ENCODE measurements at places on chromosomes 7 and 10. TPM values are rescaled to one million over a fixed set of nuclear protein-coding genes. Genes with fewer than 3 reads are reported as not detected.

Gene GNAI1
- 5.5 TPM for polyA plus RNA-seq

DNA sequence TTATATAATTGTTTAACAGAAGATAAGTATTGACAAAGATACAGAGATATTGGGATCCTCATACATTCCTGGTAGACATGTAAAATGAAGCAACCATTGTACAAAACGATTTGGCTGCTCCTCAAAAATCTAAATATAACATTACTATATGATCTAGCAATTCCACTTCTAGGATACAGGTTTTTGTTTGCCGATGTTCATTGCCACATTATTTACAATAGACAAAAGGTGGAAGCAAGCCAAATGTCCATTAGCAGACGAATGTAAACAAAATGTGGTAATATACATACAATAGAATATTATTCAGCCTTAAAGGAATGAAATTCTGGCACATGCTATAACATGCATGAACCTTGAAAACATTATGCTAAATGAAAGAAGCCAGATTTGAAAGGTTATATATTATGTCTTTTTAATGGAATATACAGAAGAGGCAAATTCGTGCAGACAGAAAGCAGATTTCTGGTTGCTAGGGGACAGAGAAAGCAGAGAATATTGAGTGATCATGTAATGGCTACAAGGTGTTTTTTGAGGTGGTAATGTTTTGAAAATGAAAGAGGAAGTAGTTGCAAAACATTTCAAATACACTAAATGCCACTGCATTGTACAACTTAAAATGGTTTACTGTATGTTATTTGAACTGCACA is 44.9 kb downstream of the POLR1F start:
- peaks cover 5% of the 10 kb centered on the region for H3K4me1 ChIP-seq
- no peaks in the 10 kb centered on the region for H3K36me3 ChIP-seq
- no peak overlapping the region for H3K27ac ChIP-seq
- DNase-seq: no peak

- no peaks in the 10 kb centered on the region for H3K27me3 ChIP-seq
- no peak overlapping the region for H3K4me3 ChIP-seq
- no peaks in the 10 kb centered on the region for H3K4me1 ChIP-seq
- DNase-seq: no peak
- no peak overlapping the region for H3K27ac ChIP-seq
- no peaks in the 10 kb centered on the region for H3K36me3 ChIP-seq
Measured at GRCh38 chr10:32189400-32190084, 133.3 kb upstream of the KIF5B start.

DNA sequence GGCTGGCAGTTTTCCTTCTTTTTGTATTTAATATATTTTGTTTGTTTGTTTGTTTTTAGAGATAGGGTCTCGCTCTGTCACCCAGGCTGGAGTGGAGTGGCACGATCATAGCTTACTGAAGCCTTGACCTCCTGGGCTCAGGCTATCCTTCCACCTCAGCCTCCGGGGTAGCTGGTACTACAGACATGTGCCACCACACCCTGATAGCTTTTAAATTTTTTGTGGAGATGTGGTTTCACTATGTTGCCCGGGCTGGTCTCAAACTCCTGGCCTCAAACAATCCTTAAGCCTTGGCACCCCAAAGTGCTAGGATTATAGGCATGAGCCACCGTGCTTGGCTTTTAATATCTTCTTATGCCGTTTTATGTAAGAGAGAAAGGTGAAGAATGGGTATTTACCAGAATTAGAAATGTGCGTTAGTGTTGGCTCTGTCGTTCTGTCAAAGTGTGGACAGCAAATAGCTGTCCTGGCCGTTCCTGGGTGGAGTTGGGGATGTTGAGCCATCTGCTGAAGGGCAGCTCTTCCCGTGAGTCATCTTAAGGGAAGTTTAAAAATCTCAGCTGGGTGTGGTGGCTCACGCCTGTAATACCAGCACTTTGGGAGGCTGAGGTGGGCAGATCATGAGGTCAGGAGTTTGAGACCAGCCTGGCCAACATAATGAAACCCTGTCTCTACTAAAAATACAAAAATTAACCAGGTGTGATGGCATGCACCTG is 14.8 kb downstream of the OGDH start:
- H3K4me3 ChIP-seq: peak overlapping the region; percentile 6
- H3K27me3 ChIP-seq: no peaks in the 10 kb centered on the region
- peaks cover 72% of the 10 kb centered on the region for H3K4me1 ChIP-seq
- peak overlapping the region; percentile 90 for H3K27ac ChIP-seq

DNA sequence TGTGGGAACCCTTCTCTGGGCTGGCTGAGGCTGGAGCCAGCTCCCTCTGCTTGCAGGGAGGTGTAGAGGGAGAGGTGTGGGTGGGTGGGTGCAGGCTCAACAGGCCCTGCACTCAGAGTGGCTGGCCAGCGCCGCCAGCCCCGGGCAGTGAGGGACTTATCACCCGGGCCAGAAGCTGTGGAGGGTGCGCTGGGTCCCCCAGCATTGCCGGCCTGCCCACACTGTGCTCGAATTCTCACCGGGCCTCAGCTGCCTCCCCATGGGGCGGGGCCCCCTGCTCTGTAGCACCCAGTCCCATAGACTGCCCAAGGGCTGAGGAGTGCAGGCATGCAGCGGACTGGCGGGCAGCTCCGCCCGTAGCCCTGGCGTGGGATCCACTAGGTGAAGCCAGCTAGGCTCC is 190.7 kb upstream of the TAC1 start:
- H3K36me3 ChIP-seq: no peaks in the 10 kb centered on the region
- no peaks in the 10 kb centered on the region for H3K27me3 ChIP-seq
- no peaks in the 10 kb centered on the region for H3K4me1 ChIP-seq
- H3K27ac ChIP-seq: no peak overlapping the region
- no peak for DNase-seq
- no peak overlapping the region for H3K4me3 ChIP-seq

Gene ITGB8
- polyA plus RNA-seq: 0.18 TPM

Gene PPP1R17
- not detected for polyA plus RNA-seq

DNA sequence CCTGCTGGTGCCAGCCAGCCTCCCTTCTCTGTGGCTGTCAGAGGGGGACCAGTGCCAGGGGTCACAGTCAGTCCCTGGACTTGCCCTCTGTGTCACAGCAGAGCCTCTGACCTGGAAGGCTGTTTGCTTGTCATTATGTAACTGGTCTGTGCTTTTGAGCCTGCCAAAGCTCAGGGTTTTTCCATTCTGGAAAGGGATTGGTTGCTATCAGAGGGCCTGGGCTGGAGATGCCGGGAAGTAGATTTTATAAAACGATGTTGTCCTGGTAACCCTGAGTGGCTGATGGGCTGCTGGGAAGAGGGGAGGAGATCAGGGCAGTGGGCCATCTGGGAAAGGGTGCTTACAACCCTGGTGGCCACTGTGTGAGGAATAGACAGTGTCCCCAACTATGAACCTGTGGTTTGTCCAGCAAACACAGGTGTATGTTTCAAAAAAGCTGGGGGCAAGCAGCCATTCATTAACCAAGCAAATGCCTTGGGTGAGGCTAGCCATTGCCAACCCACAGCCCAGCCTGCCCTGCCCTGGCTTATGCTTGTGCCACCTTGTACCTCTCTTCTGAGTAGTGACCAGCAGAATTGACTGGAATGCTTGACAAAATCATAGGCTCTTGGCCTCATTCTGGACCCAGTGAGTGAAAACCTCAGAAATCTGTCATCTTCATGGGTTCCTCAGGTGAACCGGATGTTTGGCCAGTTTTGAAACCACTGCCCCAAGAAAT is 21.6 kb downstream of the SFTPD start:
- H3K36me3 ChIP-seq: peaks cover 5% of the 10 kb centered on the region
- H3K4me1 ChIP-seq: peaks cover 5% of the 10 kb centered on the region
- H3K27me3 ChIP-seq: no peaks in the 10 kb centered on the region
- DNase-seq: peak; percentile 50

- no peak overlapping the region for H3K27ac ChIP-seq
- no peak for DNase-seq
- no peaks in the 10 kb centered on the region for H3K36me3 ChIP-seq
- no peaks in the 10 kb centered on the region for H3K27me3 ChIP-seq
Measured at GRCh38 chr10:97532935-97533671, 34.4 kb downstream of the UBTD1 start.

Gene DRGX
- polyA plus RNA-seq: not detected

GRCh38 chr7:157564517-157565177 is 227.8 kb downstream of the DNAJB6 start:
- peak; percentile 37 for DNase-seq
- peaks cover 11% of the 10 kb centered on the region for H3K4me1 ChIP-seq
- no peak overlapping the region for H3K4me3 ChIP-seq
- H3K27ac ChIP-seq: no peak overlapping the region

- DNase-seq: no peak
- peak overlapping the region; percentile 100 for H3K27ac ChIP-seq
- H3K36me3 ChIP-seq: peaks cover 4% of the 10 kb centered on the region
- peaks cover 53% of the 10 kb centered on the region for H3K4me1 ChIP-seq
- H3K27me3 ChIP-seq: no peaks in the 10 kb centered on the region
Measured at GRCh38 chr10:96587264-96588059, 650 bp upstream of the TM9SF3 start.

DNA sequence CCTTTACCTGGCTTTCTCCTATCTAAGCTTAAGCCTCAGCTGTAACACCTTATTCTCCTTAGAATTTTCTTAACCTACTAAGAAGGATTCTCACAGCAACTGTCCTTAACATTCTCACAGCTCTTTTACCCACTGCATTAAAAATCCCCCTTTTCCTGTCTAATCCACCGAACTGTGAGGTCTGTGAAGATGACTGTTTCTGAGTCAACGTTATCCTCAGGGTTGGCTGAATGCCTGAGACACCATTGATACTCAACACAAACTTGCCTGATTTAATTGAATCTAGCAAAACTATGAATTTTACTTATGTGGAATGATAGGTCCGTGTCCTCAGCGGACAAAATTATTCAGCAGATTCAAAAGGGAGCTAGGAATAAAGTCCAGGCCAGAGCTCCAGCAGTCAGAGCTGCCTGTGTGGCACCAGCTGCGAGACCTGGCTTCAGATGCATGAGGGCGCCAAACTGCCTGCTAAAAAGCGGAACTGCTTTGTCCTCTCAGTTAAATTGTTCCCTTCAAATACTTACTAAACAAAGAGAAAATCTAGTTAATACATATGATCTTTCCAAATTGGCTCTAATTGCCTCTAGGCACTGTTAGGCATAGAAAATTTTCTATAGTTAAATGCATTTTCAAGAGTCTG is 33.4 kb upstream of the VWDE start:
- H3K4me1 ChIP-seq: no peaks in the 10 kb centered on the region
- no peaks in the 10 kb centered on the region for H3K27me3 ChIP-seq
- H3K36me3 ChIP-seq: no peaks in the 10 kb centered on the region
- no peak overlapping the region for H3K4me3 ChIP-seq
- H3K27ac ChIP-seq: no peak overlapping the region
- DNase-seq: no peak

DNA sequence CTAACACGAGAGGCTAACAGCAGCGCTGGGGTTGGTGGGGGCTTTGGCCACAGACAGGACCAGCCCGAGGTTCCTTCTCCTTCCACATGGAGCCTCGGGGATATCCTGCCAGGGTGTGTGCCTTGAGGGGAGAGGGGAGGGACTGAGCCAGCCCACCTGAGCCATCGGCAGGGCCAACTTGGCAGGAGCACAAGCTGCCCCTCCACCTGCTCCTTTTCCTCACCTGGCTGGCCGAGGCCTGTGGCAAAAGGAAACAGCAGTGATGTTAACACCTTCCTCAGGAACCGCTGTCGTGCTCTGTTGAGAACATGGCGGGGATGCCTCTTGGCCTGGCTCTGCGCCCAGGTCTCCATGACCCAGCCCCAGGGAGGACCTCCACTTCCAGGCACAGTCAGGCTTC is 255.1 kb upstream of the PPP2R2D start:
- no peaks in the 10 kb centered on the region for H3K27me3 ChIP-seq
- H3K4me3 ChIP-seq: no peak overlapping the region
- no peak for DNase-seq
- H3K36me3 ChIP-seq: no peaks in the 10 kb centered on the region

Gene CALML3
- polyA plus RNA-seq: not detected

DNA sequence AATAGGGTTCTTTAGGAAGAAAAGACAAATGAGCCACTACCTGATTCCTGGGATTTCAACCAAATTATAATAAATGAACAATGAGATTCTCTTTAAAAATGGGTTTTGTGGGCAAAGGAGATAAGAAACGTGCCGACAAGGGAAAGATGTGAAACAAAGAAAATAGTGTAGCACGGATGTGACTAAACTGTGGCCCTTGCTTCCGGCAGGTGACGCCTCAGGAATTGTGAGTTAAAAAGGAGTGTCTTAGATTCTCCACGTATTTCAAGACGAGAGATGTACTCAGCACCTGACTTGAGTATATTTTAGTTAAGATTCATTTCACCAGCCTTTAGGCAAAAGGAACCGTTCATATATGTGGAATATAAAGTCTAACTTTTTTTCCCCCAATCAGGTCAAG is 75.9 kb downstream of the DNAH11 start:
- DNase-seq: no peak
- no peaks in the 10 kb centered on the region for H3K36me3 ChIP-seq
- H3K4me3 ChIP-seq: no peak overlapping the region
- no peak overlapping the region for H3K27ac ChIP-seq
- H3K27me3 ChIP-seq: no peaks in the 10 kb centered on the region
- no peaks in the 10 kb centered on the region for H3K4me1 ChIP-seq

GRCh38 chr7:16063716-16064675 is 357.3 kb downstream of the CRPPA start:
- H3K27me3 ChIP-seq: no peaks in the 10 kb centered on the region
- DNase-seq: no peak

DNA sequence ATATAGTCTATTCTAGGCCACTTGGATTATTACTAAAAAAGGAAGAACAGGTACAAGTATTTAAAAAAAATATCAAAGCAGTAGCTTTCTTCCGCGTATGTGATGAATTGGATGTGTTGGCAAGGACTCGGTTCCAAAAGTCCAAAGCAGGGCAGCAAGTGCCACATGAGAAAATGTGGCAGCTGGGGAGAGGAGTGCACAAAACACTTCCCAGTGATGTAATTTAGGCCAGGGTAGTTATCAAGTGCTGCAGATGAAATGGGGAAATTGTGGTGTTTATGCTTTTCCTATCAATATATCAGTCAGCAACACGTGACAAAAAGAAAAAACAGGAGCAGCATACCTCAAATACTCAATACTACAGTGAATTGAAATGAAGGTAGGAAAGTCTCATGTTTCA is 7.0 kb downstream of the RHOBTB1 start:
- no peaks in the 10 kb centered on the region for H3K4me1 ChIP-seq
- no peak for DNase-seq
- no peaks in the 10 kb centered on the region for H3K27me3 ChIP-seq
- H3K36me3 ChIP-seq: no peaks in the 10 kb centered on the region

DNA sequence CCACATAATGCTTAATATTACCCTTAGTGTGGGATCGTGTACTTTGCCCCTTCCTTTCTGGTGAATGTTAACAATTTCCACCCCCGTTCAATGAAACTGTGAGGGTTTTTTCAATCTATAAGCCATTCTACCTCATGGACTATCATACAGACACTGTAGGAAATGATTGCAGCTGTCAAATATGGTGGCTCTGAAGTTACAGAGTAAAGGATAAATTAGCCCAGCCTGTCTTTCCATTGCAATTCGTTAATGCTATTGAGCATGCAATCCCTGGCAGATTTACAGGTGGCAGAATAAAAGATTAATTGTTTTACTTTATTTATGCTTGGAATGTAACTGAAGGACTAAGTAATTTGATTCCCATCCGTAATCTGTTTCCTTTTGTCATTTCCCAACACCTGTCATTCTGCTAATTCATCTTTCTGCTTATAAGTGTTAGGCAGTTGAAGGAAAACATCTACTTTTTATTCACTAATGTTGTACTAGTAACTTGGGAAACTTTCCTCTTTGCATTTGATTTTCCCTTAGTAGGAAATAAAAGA is 1211.6 kb upstream of the LRRN3 start:
- H3K4me3 ChIP-seq: no peak overlapping the region
- H3K4me1 ChIP-seq: no peaks in the 10 kb centered on the region

GRCh38 chr7:101436221-101436735 is 73.6 kb downstream of the COL26A1 start:
- no peaks in the 10 kb centered on the region for H3K4me1 ChIP-seq
- no peaks in the 10 kb centered on the region for H3K36me3 ChIP-seq
- peaks cover 26% of the 10 kb centered on the region for H3K27me3 ChIP-seq
- no peak overlapping the region for H3K4me3 ChIP-seq
- H3K27ac ChIP-seq: no peak overlapping the region
